IMR-90 (cell line): ENCODE measurements at places on chromosomes 4 and X. TPM values are rescaled to one million over a fixed set of nuclear protein-coding genes. Genes with fewer than 3 reads are reported as not detected.

- DNase-seq, result no peak
Measured at GRCh38 chr4:86247906-86248305, 111.9 kb downstream of the MAPK10 start.

The PLP1 gene
- total RNA-seq, result 0.18 and 0.28 TPM in 2 replicates

The STATH gene
- not detected in 2 replicates for total RNA-seq

GRCh38 chrX:11446336-11446735 lies 153.1 kb downstream of the AMELX start:
- DNase-seq, result peak; percentile 55

DNA sequence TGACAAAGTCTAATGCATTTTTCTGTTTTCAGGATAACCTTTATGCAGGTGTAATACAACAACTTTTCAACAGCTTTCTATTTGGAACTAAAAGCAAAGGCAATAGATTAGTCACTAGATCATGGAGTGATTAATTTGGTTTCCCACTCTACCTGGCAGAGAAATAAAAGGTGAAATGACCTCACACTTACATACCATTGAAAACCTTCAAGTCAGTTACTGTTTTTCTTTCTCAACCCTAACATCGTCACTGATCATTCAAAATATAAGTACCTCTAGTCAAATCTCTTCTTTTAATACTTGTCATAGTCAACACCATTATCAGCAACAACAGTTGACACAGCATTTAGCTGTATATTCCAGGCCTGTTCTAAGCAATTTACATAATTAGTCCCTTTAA lies 85.1 kb upstream of the ZCCHC13 start:
- no peak for DNase-seq

The KLHL13 gene
- 12.5 and 13.6 TPM in 2 replicates for total RNA-seq

The NAT8L gene
- not detected in 2 replicates for total RNA-seq

DNA sequence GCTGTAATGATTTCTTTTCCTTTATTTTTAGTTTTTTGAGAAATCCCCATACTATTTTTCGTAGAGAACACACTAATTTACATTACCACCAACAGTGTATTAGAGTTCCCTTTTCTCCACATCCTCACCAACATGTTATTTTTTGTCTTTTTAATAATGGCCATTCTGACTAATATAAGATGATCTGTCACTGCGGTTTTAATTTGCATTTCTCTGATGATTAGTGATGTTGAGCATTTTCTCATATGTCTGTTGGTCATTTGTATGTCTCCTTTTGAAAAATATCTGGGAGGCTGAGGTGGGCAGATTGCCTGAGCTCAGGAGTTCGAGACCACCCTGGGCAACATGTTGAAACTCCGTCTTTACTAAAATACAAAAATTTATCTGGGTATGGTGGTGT lies 30.2 kb downstream of the SPINK2 start:
- no peak for DNase-seq

GRCh38 chrX:8364369-8365141 lies 100.1 kb upstream of the VCX3B start:
- no peak for DNase-seq

- no peak for DNase-seq
Measured at GRCh38 chr4:17517664-17518063, 2.7 kb downstream of the CLRN2 start.

The GPR82 gene
- not detected in 2 replicates for total RNA-seq

DNA sequence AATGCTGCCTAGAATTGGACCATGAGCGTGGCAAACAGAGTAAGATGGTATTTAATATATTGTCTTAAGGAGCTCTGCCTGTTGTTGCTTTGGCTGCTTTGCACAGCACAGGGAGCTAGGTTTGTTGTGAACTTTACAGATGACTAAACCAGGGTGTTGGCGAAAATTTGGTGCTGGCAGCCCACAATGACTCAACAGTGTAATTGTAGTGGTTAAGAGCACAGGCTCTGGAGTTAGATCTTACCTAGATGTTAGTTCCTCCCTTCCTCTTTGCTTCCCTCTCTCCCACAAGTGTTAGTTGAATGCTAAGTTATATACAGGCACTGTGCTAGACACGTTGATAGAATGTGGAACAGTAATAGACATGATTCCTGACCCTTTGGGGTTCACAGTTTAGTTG lies 128.9 kb upstream of the TRPC5 start:
- peak; percentile 45 for DNase-seq

GRCh38 chrX:1323315-1323714 lies 13.3 kb upstream of the IL3RA start:
- no peak for DNase-seq

GRCh38 chr4:47213106-47213505 lies 181.7 kb downstream of the GABRB1 start:
- DNase-seq, result peak; percentile 14

GRCh38 chrX:18983666-18984380 lies at the start of gene PHKA2:
TSS of gene PHKA2 (minus strand) at chrX:18984114. CDS start at chrX:18983932, 182 bp downstream.
- no peak for DNase-seq

- peak; percentile 69 for DNase-seq
Measured at GRCh38 chr4:186260504-186261448, 5.2 kb upstream of the F11 start.

The PCDH7 gene
- total RNA-seq, result 42.8 and 44.1 TPM in 2 replicates

The NKRF gene
- total RNA-seq, result 2.2 and 3.6 TPM in 2 replicates

DNA sequence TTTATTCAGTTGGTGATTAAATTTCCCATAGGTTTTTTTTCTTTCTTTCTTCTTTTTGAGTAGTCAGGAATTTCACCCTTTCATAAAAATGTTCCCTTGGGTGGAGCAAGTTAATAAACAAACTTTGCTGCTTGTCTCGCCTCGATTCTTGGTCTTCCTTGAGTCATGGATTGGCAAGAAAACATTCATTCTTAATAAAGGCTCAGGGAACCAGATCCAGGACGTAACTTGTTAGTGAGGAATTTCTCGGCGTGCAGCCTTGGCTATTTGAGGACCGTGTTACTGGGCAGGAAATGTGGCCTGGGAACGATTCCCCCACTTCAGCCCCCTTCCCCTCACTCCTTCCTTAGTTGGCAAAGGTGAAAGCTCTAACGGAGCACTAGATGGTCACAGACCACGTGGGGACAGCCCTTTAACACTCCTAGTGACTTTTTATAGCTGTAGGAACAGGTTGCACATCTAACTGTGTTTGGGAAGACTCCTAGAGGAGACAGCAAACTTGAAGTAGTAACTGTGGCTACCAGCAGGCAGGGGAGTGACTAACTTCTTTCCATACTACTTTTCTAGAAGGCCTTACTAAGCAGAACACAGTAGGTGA lies 106.8 kb downstream of the UCHL1 start:
- no peak for DNase-seq

DNA sequence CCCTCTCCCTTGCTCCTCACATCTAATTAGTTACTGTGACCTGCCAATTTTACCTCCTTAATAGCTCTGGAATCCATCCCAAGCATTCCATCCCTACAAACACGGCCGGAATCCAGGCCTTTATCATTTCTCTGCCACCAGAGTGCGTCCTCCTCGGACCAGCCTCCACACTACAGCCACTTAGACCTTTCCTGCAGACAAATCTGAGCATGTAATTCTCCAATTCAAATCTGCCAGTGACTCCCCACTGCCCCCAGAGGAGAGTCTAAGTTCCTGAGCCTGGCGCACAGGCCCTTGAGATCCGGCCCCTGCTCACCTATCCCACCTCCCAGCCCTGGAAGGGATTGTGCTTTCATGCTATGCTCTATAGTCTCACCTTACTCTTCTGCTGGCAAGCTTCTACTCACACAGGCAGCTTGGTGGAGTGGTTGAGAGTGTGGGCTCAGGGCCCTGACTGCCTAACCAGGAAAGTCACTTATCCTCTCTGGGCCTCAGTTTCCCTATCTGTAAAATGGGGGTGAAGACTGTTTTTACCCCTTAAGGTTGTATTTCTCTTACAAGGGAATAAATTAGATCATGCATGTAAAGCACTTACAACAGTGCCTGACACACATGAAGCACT lies 31.2 kb downstream of the PJA1 start:
- peak; percentile 69 for DNase-seq

GRCh38 chr4:170110285-170110672 lies 20.5 kb upstream of the AADAT start:
- no peak for DNase-seq

- DNase-seq, result no peak
Measured at GRCh38 chrX:23954396-23954795, 46.6 kb downstream of the CXorf58 start.

The PITX2 gene
- total RNA-seq, result 3.0 and 3.6 TPM in 2 replicates
